ENCODE measurements at places on chromosomes 6 and 20. TPM values are rescaled to one million over a fixed set of nuclear protein-coding genes. Genes with fewer than 3 reads are reported as not detected.
A peak's percentile ranks its signal among the peaks of the same experiment; 100 is the strongest.

DNA sequence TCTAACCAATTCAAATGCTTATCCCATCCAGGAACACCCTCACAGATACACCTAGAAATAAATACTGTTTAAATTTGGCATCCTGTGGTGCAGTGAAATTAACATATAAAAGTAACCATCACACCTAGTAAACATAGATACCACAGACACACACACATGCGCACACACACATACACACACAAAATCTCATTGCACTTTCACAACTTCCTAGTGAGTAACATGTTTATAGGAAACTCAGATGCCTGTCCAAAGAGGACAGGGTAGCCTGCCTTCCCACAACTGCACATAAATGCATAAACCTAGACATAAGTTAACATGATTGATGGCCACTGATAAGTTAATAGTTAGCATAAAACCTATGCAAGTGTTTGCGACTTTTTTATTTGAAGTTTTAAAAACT lies 56.8 kb downstream of the LRRC1 start:
- H3K27me3 ChIP-seq = no peaks in the 10 kb centered on the region
- no peak overlapping the region for H3K4me3 ChIP-seq
- no peaks in the 10 kb centered on the region for H3K36me3 ChIP-seq
- DNase-seq = no peak
- no peak overlapping the region for H3K27ac ChIP-seq
- peaks cover 19% of the 10 kb centered on the region for H3K4me1 ChIP-seq

SOBP gene
- 44.1 TPM for total RNA-seq

GRCh38 chr20:3705491-3705969 lies 6.9 kb downstream of the SIGLEC1 start:
- DNase-seq = no peak
- peaks cover 7% of the 10 kb centered on the region for H3K4me1 ChIP-seq
- no peak overlapping the region for H3K27ac ChIP-seq

- DNase-seq = no peak
- H3K4me3 ChIP-seq = no peak overlapping the region
- no peaks in the 10 kb centered on the region for H3K27me3 ChIP-seq
- H3K4me1 ChIP-seq = no peaks in the 10 kb centered on the region
- H3K36me3 ChIP-seq = no peaks in the 10 kb centered on the region
Measured at GRCh38 chr6:4516206-4516605, 260.0 kb upstream of the CDYL start.

GRCh38 chr20:36441027-36441414 lies 100.3 kb upstream of the MYL9 start:
- H3K4me3 ChIP-seq = no peak overlapping the region
- no peak for DNase-seq
- peaks cover 7% of the 10 kb centered on the region for H3K4me1 ChIP-seq

DNA sequence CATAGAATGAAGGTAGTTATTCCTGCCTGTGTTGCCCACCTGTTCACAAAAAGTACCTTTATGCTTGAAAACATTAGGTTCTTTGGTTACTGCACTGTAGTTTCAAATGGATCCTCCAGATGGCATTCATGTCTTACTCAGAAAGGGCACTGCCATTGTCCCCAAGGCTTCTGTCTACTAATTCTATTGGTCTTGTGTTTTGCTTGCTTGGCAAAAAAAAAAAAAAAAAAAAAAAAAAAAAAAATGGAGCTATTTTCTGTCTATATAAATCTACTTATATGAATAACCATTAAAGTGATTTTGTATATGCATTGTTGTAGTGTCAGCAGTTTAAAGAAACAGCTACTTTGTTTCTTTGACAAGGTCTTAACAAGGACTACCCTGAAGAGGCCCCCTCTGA lies 12.7 kb upstream of the EFHC1 start:
- no peaks in the 10 kb centered on the region for H3K27me3 ChIP-seq
- no peak for DNase-seq
- H3K4me1 ChIP-seq = peaks cover 24% of the 10 kb centered on the region
- no peak overlapping the region for H3K4me3 ChIP-seq
- peaks cover 10% of the 10 kb centered on the region for H3K36me3 ChIP-seq
- no peak overlapping the region for H3K27ac ChIP-seq

- peak; percentile 70 for DNase-seq
- H3K36me3 ChIP-seq = no peaks in the 10 kb centered on the region
- no peak overlapping the region for H3K4me3 ChIP-seq
- peaks cover 23% of the 10 kb centered on the region for H3K4me1 ChIP-seq
Measured at GRCh38 chr6:89997456-89998445, 103.5 kb downstream of the GJA10 start.

DNA sequence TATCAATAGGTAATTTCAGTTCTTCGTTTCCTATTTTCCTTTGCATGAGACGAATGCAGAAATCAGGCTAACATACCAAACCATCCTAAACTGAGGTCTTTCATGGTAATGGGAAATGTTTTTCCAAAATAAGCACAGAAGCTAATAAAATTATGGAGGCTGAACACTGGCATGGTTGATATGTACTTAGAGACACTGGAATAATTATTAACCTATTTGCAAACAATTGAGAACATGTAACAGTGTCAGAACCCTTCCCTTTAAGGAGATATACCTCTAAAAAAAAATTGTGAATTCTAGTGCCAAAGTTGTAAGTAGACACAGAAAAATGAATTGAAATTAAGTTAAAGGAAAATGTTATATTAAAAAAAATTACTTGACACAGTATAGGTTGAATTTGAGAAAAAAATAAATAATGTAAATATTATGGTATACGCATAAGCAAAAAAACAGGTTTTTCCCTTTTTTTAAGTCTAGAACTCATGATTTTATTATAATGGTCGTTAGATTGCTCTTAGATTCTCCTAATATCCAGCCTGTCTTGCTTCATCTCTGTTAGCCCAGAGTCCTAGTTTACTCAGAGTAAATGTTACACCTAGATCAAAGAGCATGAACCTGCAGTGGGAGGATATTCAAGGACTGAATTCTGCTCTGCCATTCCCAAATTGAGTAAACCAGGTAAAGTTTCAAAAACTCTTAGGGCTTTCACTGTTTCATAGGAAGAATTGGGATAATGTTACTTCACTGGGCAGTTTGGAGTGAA lies 1.7 kb downstream of the SLC17A2 start:
- H3K27me3 ChIP-seq = no peaks in the 10 kb centered on the region
- no peaks in the 10 kb centered on the region for H3K4me1 ChIP-seq
- H3K27ac ChIP-seq = no peak overlapping the region
- DNase-seq = no peak
- no peaks in the 10 kb centered on the region for H3K36me3 ChIP-seq
- no peak overlapping the region for H3K4me3 ChIP-seq

- no peak overlapping the region for H3K4me3 ChIP-seq
- DNase-seq = no peak
- H3K4me1 ChIP-seq = no peaks in the 10 kb centered on the region
- H3K27ac ChIP-seq = no peak overlapping the region
Measured at GRCh38 chr6:42498473-42499128, 46.9 kb upstream of the TRERF1 start.

DNA sequence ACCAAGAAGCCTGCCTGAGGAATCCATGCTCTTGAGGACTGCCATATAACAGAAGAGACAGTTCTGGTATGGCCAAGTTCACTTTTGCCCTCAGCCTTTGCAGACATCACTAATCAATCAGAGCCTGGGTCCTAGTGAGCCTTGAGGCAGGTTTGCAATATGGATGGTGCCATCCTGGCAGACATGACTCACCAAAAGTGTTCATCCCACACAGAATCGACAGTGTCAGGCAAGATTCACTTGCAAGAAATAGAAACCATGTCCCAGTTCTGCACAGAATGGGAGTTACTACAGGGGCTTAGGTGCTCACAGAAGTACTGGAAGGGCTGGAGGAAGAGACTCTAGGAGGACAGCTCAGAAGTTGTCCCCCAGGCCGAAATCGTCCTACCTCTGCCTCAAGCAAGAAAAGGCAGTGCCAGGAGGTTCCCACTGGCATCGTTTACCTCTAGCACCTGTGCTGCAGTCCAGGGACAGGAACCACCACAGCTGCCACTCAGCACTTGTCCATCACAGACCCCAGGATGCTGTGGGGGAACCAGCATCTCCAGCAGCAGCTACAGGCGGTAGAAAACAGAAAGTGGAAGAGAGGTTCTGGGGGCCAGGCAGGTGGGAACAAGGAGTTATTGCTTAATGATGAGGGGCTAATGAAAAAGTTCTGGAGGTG lies 42.6 kb upstream of the PHACTR3 start:
- no peaks in the 10 kb centered on the region for H3K36me3 ChIP-seq
- no peak overlapping the region for H3K4me3 ChIP-seq
- H3K27me3 ChIP-seq = no peaks in the 10 kb centered on the region
- DNase-seq = peak; percentile 64
- H3K4me1 ChIP-seq = no peaks in the 10 kb centered on the region

SLC16A10 gene
- 0.57 TPM for total RNA-seq

SPACA1 gene
- not detected for total RNA-seq

- no peaks in the 10 kb centered on the region for H3K4me1 ChIP-seq
- no peak for DNase-seq
- H3K4me3 ChIP-seq = no peak overlapping the region
- no peak overlapping the region for H3K27ac ChIP-seq
- no peaks in the 10 kb centered on the region for H3K36me3 ChIP-seq
Measured at GRCh38 chr6:50762798-50763197, 49.5 kb downstream of the TFAP2D start.

- peaks cover 3% of the 10 kb centered on the region for H3K4me1 ChIP-seq
- no peaks in the 10 kb centered on the region for H3K27me3 ChIP-seq
- no peaks in the 10 kb centered on the region for H3K36me3 ChIP-seq
- DNase-seq = peak; percentile 57
- peak overlapping the region; percentile 29 for H3K27ac ChIP-seq
- H3K4me3 ChIP-seq = no peak overlapping the region
Measured at GRCh38 chr20:20731000-20731944, 18.8 kb upstream of the RALGAPA2 start.

LINC00237 gene
- total RNA-seq = not detected

GRCh38 chr6:70210462-70210861 lies 92.4 kb downstream of the COL9A1 start:
- H3K36me3 ChIP-seq = no peaks in the 10 kb centered on the region
- H3K4me1 ChIP-seq = no peaks in the 10 kb centered on the region
- H3K27ac ChIP-seq = no peak overlapping the region
- no peaks in the 10 kb centered on the region for H3K27me3 ChIP-seq
- no peak for DNase-seq

DNA sequence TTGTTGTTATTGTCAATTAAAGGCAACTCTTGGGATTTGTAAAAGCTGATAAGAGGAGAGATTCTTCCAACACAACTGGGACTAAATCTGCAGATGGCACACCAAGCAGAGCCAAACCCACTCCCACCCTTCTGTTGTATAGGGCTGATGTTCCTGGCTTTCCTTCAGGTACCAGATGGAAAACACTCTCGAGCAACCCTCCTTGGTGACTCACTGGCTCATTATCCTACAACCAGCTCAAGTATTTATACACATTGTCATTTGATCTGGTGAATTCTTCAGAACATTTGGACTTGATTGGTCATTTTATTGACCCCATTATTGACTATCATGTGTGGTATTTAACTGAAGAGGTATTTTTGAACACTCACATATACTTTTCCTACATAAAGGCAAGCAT lies 190.3 kb upstream of the PCSK2 start:
- no peaks in the 10 kb centered on the region for H3K36me3 ChIP-seq
- DNase-seq = no peak
- H3K4me3 ChIP-seq = no peak overlapping the region
- no peaks in the 10 kb centered on the region for H3K27me3 ChIP-seq
- no peak overlapping the region for H3K27ac ChIP-seq

DNA sequence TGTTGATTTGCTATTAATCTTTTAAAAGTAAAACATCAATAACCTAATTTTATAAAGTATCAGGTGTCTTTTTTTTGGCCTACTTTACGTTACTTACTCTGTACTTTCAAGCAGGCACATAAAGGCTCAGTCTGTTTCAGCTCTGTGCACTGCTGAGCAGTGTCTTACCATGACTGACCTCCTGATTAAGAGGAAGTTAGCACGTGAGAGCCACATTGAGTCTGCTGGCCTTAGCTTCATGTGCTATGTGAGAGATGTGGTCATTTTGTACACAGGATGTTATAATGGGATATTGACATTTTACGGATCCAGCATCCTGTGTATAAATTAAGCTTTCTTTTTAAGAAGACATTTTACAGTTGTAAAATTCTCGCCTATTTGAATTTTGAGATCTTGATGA lies 31.9 kb downstream of the ARID1B start:
- no peaks in the 10 kb centered on the region for H3K36me3 ChIP-seq
- H3K4me1 ChIP-seq = peaks cover 71% of the 10 kb centered on the region
- no peak overlapping the region for H3K27ac ChIP-seq
- DNase-seq = no peak
- no peaks in the 10 kb centered on the region for H3K27me3 ChIP-seq
- no peak overlapping the region for H3K4me3 ChIP-seq

DNA sequence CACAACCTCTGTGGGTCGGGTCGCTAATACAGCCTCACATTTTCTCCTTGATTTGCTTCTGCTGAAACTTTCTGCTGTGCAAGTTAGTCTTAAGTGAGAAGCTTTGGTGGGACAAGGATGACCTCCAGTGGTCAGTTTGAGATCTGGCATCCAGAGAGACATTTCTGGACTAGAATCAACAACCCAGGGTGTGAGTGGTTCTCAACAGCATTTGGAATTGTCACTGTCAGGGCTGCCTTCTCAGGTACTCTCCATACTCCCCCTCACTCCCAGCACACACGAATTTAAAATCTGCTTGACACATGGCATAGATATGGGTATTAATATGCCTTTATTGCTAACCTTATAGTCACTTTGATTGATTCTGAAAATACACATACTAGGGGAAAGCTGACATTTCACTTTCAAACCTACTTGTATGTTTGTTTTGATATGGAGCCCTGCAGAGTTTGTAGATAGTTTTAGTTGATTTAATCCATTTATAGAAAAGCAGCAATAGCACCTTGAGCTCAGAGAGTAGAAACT lies 13.2 kb downstream of the OTOR start:
- H3K4me1 ChIP-seq = no peaks in the 10 kb centered on the region
- no peaks in the 10 kb centered on the region for H3K27me3 ChIP-seq
- no peaks in the 10 kb centered on the region for H3K36me3 ChIP-seq
- no peak for DNase-seq
- no peak overlapping the region for H3K4me3 ChIP-seq

SNPH gene
- 22.8 TPM for total RNA-seq

- no peaks in the 10 kb centered on the region for H3K4me1 ChIP-seq
- H3K27me3 ChIP-seq = no peaks in the 10 kb centered on the region
- no peaks in the 10 kb centered on the region for H3K36me3 ChIP-seq
- H3K4me3 ChIP-seq = no peak overlapping the region
Measured at GRCh38 chr6:65790666-65791065, 83.6 kb upstream of the EYS start.

GRCh38 chr6:62652692-62653328 lies 366.8 kb upstream of the KHDRBS2 start:
- DNase-seq = no peak
- no peaks in the 10 kb centered on the region for H3K4me1 ChIP-seq
- H3K36me3 ChIP-seq = no peaks in the 10 kb centered on the region
- H3K27me3 ChIP-seq = no peaks in the 10 kb centered on the region
- no peak overlapping the region for H3K4me3 ChIP-seq

GRCh38 chr20:10336959-10337729 lies 96.9 kb downstream of the MKKS start:
- H3K27ac ChIP-seq = no peak overlapping the region
- no peaks in the 10 kb centered on the region for H3K36me3 ChIP-seq
- H3K4me1 ChIP-seq = no peaks in the 10 kb centered on the region
- H3K4me3 ChIP-seq = no peak overlapping the region
- H3K27me3 ChIP-seq = peaks cover 9% of the 10 kb centered on the region
- no peak for DNase-seq
